ENCODE measurements at places on chromosomes 3 and 15.

DNA sequence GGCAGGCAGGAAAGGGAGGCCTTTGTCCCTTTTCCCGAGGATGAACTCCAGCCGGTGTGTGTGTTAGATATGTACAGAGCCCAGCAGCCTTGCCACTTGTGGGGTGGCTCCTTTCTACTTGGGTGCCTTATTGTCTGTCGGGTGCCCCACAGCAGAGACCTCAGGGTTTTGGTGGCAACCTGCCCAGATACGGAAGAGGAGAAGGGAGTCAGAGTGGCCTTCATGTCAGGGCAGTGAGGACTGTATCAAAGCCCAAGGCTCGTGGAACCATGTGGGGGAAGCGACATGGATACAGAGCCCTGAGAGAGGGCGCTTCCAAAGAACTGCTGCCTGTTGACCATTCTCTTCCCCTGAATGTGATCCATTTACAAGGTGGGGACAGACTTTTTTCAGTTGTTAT lies 166.2 kb downstream of the SLCO3A1 start:
- DNase-seq = no peak

DNA sequence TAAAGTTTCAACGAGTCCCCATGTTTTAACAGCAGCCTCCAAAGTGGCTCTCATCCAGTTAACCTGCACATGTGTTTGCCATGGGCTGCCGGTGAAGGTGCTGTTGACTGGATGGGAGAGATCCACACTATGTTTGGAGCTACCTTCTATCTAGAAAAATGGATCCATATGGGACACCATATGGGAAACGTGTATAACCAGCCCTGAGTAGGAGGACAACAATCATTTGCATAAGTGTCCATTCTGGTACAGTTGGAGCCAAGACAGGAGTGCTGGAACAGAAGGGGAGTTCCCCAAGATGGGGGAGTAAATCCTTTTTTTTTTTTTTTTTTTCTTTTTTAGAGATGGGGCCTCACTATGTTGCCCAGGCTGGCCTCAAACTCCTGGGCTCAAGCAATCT lies 36.6 kb downstream of the MKRN2 start:
- no peak for DNase-seq

DNA sequence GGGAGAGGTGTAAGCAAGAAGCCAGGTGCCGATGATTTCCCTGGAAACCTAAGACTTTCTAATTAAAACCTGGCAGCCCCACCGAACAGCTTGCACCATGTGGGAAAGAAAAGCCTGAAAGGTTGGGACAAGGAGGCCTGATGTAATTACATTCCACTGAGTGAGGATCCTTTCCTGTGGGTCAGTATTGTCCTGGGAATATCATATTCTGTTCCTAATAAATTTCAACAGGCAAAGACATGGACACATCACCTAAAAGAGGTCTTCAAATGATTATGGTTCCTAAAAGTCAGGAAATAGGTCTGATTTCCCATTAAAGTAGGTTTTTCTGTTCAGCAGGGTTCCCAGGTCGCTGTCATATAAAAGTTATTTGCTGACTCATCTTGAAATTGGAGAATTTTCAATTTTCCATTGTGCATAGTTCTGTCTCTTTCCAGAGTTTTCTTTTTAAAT lies 58.5 kb downstream of the DUT start:
- DNase-seq = no peak

DNA sequence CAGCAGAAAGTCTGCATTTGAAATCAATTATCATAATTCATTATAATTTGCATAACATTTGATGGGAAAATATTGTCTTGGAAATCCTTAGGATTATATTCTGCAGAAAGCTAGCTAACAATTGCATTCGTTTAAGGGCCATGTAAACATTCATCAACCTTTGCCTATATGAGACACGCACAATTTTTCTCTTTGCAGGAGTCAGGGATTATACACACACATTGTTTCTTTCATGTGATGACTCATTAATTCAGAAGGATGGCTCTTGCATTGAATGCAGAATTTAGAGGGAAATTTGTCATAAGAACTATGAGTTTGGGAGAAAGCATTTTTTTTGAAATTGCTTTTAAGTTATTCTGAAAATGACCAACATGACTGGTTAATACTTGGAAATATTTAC lies 844.7 kb downstream of the DIPK2A start:
- DNase-seq = peak; percentile 21

GRCh38 chr15:92473756-92474155 lies 80.1 kb downstream of the ST8SIA2 start:
- no peak for DNase-seq

- DNase-seq = no peak
Measured at GRCh38 chr3:30604558-30604957, 1.8 kb upstream of the TGFBR2 start.

GRCh38 chr15:73078722-73079121 lies 26.5 kb downstream of the NEO1 start:
- peak; percentile 65 for DNase-seq

- no peak for DNase-seq
Measured at GRCh38 chr15:76994496-76994895, 430 bp upstream of the PSTPIP1 start.

- no peak for DNase-seq
Measured at GRCh38 chr15:48281674-48282073, 49.6 kb upstream of the DUT start.

GRCh38 chr3:111700054-111700453 lies 104.9 kb upstream of the ZBED2 start:
- DNase-seq = no peak

DNA sequence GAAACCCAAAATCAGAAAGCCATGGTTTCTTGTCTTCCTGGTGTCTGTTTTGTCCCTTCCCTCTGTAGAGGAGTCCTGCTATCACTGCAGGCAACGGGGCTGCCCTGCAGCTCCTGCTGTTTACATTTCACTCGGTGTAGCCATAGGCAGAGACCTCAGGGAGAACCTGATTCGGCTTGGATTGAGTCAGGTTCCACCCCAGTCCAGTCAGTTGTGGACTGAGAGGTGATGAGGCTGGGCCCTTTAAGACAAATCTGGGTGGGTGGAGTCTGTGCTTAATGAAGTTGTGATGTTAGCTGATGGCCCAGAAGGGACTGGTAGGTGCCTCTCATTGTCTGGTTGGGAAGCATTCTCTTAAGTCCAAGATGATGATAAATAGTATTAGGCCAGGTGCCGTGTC lies 35.7 kb downstream of the FLNB start:
- no peak for DNase-seq

DNA sequence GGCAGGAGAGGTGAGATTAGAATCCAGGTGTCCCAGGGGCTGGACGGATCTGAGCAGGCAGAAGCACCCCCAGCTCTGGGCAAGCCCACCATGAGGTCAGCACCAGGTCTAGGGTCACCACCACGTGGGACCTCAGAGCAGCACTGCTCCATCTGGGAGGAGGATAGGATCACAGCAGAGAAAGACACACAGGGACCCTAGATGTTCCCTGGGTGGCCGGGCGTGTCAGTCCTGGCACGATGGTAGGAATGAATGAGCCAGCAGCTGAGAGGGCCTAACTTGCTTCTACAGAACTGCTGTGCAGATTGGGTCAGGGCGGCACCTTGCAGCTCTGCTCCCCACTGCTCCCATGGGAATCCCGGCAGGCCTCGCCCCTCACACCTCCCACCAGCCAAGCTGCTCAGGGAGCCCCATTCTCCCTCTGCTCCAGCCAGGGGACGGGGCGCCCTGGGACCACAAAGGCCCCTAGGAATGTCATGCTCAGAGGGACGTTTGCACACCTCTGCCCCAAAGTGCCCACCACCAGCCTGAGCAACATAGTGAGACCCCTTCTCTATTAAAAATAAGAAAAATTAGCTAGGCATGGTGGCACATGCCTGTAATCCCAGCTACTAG lies 66.3 kb downstream of the ZNF445 start:
- DNase-seq = no peak

- no peak for DNase-seq
Measured at GRCh38 chr3:128497305-128498126, 4.5 kb upstream of the GATA2 start.

DNA sequence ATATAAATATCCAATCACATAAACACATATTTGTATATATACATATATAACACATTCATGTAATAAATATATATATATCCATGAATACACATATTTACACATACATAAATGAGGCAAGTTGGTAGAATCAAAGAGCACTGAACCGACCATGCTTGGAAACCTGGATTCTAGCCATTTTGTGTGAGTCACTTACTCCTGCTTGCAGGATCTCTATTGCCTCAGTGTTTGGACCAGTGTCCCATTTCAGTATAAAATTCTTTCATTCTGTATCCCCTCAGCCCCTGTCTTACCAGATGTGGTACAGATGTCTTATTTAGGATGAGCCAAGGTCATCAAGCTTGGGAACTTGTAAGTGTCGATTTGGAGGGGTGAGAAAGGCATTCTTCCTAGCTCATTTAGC lies 391.4 kb upstream of the FRG2C start:
- DNase-seq = peak; percentile 56

DNA sequence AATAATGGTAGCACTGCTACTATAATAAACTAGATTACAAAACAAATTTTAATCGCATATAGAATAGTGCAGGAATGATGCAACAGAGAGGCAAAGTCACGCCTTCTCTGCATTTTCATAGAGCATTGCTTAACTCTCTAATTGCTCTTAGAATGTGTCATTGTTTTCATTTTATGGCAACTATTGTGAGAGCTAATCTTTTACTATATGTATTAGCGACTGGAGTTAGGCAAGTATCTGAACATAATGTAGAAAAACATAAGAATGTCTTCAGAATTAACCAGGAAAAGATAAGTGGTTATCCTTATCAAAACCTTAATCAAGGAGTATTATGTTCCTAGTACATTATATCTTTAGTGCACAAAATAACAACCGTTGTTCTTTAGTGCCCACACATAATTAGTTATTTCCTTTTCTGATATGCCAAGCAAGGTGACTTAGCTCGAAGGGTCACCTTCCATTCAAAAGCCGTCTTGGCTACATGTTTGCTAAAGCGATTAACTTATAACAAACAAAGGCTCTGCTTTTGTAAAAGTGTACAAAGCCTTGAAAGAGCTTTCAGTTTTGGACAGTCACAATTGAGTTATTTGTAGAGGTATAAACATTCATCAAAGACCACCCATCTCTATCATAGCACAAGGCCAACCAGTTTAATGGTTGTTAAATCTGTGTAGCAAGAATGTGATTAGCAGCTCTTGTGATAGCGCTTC lies 1328.9 kb downstream of the ROBO2 start:
- no peak for DNase-seq

DNA sequence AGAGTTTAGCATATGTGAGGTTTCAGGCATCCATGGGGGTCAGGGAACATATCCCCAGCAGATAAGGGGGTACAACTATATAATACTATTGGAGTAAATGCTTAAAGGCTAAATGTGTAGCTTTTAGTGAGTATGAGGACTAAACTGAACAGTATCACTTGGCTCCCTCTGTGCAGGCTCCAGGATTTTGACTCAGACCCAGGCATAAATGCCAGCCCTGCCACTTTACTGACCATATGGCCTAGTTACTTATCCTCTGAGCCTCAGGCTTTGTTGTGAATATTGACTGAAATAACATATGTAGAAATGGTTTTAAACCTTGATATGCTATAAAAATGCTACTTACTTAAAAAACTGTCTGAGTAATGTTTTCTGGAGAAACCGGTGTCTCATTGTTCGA lies 151.6 kb downstream of the CHST2 start:
- DNase-seq = no peak

DNA sequence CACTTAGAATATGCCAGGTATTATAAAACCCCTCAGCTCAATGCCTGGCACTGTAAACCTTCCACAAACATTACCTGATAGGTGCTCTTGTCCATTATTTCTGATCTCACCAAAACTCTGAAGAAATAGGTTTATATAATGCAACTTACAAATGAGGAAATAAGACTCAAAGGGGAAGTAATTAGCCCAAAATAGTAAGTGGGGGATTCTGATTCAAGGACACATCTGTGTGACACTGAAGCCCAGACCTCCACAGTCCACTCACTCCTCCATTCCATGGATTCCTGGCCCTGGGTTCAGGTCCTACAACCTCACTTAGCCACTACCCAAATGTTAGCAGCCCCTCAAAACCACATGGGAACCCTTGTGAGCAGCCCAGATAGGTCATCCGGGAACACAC lies 49.9 kb downstream of the TRANK1 start:
- no peak for DNase-seq

DNA sequence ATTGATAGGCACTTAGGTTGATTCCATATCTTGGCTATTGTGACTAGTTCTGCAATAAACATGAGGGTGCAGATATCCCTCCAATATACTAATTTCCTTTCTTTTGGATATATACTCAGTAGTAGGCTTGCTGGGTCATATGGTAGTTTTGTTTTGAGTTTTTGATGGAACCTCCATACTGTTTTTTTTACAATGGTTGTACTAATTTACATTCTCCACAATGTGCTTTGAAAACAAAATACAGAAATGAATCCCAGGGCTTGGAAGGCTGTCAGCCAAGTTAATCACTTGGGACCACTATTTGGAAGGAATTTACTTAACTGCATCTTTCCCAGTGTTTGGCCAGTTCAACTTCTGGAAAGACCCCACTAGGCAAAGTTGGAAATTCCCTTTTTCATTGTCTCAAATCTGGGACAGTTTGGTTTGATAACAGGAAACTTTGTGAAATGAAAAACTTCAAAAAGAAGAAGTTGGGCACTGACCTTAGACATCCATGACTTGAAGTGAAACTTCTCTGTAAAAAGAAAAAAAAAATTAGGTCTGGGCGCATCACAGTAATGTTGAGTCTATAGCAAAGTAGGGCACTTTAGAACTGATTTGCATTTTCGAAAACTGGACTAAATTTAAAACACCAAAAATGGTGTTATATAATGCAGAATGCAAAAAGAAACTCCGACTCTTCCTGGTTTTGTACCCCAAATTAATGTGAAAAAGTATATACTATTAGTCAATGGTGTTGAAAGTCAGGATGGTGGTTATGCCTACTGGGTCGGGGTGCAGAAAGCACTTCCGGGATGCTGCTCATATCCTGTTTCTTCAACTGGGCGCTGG lies 6.0 kb downstream of the CTSH start:
- no peak for DNase-seq

GRCh38 chr15:49989498-49989897 lies 129.5 kb downstream of the ATP8B4 start:
- DNase-seq = no peak

DNA sequence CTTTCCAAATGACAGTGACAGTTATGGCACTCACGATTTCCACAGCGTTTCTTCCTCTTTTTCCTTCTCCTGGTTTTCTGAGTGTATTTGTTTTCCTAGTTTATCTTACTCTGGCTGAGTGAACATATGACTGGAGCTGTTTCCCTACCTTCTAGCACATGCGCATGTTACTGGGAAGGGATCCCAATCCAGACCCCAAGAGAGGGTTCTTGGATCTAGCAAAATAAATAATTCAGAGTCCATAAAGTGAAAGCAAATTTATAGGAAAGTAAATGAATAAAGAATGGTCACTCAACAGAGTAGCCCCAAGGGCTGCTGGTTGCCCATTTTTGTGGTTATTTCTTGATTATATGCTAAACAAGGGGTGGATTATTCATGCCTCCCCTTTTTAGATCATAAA lies 23.8 kb downstream of the METTL6 start:
- DNase-seq = no peak

DNA sequence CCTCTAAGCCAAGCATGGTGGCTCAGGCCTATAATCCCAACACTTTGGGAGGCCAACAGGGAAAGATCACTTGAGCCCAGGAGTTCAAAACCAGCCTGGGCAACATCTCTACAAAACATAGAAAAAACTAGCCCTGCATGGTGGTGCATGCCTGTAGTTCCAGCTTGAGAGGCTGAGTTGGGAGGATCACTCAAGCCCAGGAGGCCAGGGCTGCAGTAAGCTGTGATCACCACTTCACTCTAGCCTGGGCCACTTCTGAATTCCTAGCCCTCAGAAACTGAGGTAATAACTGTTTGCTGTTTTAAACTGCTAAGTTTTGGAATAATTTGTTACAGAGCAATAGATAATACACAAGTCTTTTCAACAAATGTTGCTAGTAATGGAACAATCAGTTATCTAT lies 16.4 kb downstream of the IP6K1 start:
- no peak for DNase-seq
